ENCODE measurements at places on chromosomes 2 and 18. TPM values are rescaled to one million over a fixed set of nuclear protein-coding genes. Genes with fewer than 3 reads are reported as not detected.

The NT5C1B gene
- not detected for total RNA-seq

The CRYBA2 gene
- total RNA-seq = not detected

The HOXD13 gene
- total RNA-seq = not detected

The ADCY3 gene
- 48.3 TPM for total RNA-seq

The INPP5D gene
- 0.15 TPM for total RNA-seq

The ACADL gene
- total RNA-seq = not detected

The REG1B gene
- total RNA-seq = not detected

The AKAIN1 gene
- not detected for total RNA-seq

The GTF2A1L gene
- total RNA-seq = 0.45 TPM

The AGBL5 gene
- total RNA-seq = 24.2 TPM

The TMEM198 gene
- 1.2 TPM for total RNA-seq

The ANKRD30BL gene
- not detected for total RNA-seq

The TMEM185B gene
- total RNA-seq = 29.4 TPM

The COL4A4 gene
- 0.15 TPM for total RNA-seq

The SOX11 gene
- 7.4 TPM for total RNA-seq

The CREG2 gene
- total RNA-seq = 0.34 TPM

The HNMT gene
- 26.5 TPM for total RNA-seq

The DLX2 gene
- total RNA-seq = 0.15 TPM

The QPCT gene
- 1.5 TPM for total RNA-seq

The DCTN1 gene
- total RNA-seq = 97.1 TPM

The ERICH2 gene
- total RNA-seq = not detected

The NEDD4L gene
- 11.4 TPM for total RNA-seq

The SCN3A gene
- 0.17 TPM for total RNA-seq

The EIF2AK2 gene
- total RNA-seq = 15.1 TPM

The RAB31 gene
- 9.9 TPM for total RNA-seq

The GLI2 gene
- total RNA-seq = 6.2 TPM

The NOSTRIN gene
- total RNA-seq = not detected

The RAB27B gene
- total RNA-seq = 1.3 TPM

The LOXHD1 gene
- not detected for total RNA-seq

The SNED1 gene
- 9.1 TPM for total RNA-seq

The CYRIA gene
- total RNA-seq = 0.74 TPM

The SLC4A5 gene
- total RNA-seq = under 0.01 TPM

The STARD6 gene
- total RNA-seq = 0.15 TPM
